Cerebellar nuclear complex (tissue), 1 donor: ENCODE measurements at places on chromosomes 1 and 21.

GRCh38 chr21:27157097-27157496 is 190.2 kb upstream of the ADAMTS5 start:
- no peak for DNase-seq

DNA sequence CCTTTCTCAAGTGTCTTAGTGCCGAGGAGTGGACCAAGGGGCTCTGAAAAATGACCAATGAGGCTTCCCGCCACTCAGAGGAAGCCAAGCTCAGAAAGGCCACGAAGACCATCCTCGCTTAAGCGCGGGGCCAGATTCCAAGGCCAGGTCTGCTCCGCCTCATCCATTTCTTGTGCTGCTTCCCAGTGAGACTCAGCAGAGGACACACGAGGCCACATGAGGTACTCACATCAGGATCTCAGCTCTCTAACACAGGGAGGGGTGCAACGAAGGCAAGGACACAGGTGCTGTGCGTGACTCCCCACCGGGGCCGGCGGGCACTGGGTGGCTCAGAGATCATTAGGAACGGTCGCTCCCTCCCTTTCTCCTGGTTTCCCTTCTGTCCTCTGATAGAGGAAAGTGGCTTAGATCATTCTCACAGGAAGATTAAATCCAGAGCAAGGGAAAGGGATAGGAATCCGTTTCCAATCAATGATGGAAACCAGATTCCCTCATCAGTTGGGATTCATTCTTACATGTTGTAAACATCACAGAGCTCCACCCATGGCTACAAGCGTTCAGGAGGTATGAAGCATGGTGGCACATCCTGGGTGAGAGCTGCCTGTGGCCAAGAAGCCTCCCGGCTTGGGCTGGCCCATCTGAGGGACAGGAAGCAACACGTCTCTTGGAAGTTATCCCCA is 46.7 kb downstream of the CAPZB start:
- no peak for DNase-seq

GRCh38 chr1:152185544-152186391 is 26.7 kb upstream of the RPTN start:
- no peak for DNase-seq

DNA sequence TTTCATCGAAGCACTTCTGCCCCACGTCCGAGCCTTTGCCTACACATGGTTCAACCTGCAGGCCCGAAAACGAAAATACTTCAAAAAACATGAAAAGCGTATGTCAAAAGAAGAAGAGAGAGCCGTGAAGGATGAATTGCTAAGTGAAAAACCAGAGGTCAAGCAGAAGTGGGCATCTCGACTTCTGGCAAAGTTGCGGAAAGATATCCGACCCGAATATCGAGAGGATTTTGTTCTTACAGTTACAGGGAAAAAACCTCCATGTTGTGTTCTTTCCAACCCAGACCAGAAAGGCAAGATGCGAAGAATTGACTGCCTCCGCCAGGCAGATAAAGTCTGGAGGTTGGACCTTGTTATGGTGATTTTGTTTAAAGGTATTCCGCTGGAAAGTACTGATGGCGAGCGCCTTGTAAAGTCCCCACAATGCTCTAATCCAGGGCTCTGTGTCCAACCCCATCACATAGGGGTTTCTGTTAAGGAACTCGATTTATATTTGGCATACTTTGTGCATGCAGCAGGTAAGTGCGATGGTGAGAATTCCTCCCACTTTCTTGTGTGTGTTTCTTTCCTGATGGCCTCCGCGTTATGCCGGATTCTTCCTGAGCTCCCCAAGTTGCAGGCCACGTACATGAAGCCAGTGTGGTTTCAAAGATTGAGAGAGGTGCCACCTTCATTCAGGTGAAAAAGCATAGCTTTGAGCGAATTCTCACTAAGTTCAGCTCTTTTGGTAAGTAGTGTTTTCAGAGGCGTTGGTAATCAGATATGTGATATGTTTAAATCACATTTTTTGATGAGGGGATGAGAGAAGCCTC is 6.0 kb downstream of the NFIA start:
- DNase-seq = no peak

GRCh38 chr1:47572731-47573430 is 135.0 kb downstream of the FOXD2 start:
- DNase-seq = no peak

- no peak for DNase-seq
Measured at GRCh38 chr1:66475940-66476339, 58.0 kb upstream of the SGIP1 start.

DNA sequence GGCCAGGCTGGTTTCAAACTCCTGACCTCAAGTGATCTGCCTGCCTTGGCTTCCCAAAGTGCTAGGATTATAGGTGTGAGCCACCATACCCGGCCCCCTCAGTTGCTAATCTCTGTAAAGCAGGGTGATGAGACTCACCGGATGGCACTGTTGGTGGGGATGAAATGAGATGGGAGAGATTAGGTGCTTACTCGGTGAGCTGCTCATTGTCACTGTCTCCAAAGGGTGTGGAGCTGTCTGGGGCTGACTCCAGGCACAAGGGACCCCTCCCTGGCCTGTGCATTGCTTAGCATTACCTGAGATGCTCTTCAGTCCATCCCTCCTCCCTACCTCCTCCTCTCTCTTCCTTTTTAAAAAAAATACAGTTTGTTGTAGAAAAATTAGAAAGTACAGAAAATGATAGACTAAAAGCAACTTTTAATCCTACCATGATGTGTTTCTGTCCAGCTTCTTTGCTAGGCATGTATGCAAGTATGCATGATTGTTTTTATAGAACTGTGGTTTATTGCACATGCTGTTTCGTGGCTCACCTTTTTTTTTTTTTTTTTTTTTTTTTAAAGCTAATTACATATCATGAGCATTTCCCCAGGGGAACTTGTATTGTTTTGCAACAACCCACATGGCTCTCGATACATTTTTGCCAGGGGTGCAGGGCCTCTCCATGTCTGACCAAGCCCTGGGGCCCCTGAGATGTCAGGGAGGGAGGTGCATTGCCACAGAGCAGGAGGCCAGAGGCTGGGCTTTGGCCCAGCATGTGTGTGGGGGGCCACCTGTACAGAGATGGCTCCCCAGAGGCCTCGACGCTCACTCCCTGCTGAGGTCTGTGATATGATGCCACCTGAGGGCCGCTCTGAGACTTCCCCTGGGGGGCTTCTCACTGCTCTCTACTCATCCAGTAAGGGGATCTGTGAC is 55.4 kb downstream of the ARHGEF10L start:
- no peak for DNase-seq

DNA sequence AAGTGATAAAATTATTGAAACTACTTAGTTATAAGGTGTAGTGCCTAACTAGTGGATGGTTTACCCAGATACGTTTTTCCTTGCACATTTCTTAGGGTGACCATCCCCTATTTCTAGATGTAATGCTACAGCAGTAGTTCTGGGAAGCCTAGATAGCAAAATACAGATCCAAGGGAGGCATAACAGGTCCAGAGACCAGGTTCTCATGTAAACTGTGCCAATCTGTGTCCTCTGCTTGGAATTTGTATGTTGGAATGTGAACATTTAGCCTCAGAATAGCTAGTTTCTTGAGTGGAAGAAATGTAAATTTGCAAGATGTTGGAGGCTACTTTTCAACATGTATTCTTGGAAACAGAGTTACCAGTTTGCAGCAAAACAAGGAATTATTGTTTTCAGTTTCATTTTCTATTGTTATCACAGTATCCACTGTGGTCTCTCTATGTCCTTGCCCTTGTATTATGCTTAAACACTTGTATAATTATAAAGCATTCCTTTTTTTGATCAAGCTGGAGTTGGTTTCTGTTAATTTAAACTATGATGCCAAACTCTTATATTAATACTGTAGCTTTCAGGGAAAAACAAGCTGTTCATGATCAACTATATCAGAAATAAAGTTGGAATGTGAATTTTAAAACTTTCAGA is 102.0 kb upstream of the BRINP3 start:
- DNase-seq = no peak

DNA sequence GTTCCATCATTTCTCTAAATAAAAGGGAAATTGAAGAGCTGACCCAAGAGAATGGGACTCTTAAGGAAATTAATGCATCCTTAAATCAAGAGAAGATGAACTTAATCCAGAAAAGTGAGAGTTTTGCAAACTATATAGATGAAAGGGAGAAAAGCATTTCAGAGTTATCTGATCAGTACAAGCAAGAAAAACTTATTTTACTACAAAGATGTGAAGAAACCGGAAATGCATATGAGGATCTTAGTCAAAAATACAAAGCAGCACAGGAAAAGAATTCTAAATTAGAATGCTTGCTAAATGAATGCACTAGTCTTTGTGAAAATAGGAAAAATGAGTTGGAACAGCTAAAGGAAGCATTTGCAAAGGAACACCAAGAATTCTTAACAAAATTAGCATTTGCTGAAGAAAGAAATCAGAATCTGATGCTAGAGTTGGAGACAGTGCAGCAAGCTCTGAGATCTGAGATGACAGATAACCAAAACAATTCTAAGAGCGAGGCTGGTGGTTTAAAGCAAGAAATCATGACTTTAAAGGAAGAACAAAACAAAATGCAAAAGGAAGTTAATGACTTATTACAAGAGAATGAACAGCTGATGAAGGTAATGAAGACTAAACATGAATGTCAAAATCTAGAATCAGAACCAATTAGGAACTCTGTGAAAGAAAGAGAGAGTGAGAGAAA is 38.4 kb downstream of the CENPF start:
- DNase-seq = no peak

- DNase-seq = no peak
Measured at GRCh38 chr21:45131537-45131999, 57.2 kb downstream of the ADARB1 start.

DNA sequence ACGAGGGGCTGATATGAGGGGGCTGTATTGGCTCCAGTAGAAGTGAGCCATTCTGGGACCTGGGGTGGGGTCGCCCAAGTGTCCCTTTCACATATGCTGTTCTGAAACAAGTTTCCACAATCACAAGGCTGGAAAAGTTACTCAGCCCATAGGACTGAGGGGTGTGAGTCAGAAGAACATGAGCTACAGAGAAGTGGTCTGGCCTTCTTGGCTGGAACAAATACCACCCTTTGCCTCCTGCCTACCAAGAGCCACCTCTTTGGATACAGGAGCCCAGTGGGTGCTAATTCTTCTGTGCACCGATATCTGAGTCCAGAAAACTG is 42.4 kb downstream of the MEF2D start:
- no peak for DNase-seq

GRCh38 chr1:71068325-71069240 is 12.3 kb downstream of the ZRANB2 start:
- no peak for DNase-seq

- no peak for DNase-seq
Measured at GRCh38 chr1:26288311-26288941, 8.5 kb downstream of the SH3BGRL3 start.

- no peak for DNase-seq
Measured at GRCh38 chr21:20631633-20632032, 366.6 kb upstream of the NCAM2 start.

DNA sequence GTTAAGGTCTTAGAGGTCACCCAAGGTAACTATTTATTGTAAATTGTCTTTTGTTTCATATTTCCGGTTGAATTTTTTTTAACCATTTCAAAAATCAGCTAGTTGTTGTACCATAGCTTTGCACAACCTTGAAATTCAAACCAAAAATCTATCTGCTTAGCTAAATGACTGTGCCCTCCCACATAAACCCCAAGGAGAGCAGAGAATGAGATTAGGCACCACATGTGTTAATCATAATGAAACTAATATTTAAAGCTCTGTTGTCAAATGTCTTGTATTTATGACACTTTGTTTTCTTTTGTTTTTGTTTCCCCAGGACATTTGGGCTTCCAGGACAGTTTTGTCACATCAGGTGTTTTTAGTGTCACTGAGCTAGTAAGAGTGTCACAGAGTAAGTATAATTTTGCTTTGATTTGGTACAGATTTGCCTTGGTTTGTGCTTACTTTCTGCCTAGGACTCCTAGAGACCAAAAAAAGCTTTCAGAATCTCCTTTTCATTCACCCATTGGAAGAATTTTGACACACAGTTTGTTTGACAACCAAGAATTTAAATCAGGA is 249.9 kb downstream of the NFIA start:
- DNase-seq = no peak

- DNase-seq = no peak
Measured at GRCh38 chr21:41521489-41522027, 13.6 kb upstream of the TMPRSS2 start.
